DMS153 (cell line): ENCODE measurements at places on chromosomes 4 and X.
A peak's percentile ranks its signal among the peaks of the same experiment; 100 is the strongest.

DNA sequence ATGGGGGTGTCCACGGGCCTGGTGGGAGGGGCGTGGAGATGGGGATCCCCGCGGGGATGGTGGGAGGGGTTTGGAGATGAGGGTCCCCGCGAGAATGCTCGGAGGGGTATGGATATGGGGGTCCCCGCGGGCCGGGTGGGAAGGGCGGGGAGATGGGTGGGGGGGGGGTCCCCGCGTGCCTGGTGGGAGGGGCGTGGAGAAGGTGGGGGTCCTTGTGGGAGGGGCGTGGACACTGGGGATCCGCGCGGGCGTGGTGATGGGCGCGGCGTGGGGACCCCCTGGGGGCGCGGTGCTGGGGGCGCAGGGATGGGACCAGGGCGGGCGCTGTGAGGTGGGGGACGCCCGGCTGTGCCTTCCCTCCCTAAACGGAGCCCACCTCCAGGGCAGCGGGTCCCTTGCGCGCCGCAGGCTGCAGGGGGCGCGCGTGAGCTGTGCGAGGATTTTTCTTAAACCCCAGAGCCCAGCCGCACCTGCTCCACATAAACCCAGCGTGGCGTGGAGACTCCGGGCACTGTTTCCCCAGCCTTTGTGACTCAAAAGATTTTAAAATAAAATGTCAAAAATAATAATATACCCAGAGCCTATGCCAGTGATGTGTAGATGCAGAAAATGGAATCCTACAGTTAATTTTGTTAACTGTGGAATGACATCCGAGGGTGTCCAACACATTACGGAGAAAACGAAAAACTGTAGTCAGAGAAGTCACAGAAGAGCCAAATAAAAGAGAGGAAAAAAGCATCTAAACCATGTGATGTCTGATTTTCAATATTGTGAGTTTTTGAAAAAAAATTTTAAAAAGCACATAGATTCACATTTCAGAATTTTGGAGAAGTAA lies 1.5 kb upstream of the ASMTL start:
- DNase-seq = no peak

DNA sequence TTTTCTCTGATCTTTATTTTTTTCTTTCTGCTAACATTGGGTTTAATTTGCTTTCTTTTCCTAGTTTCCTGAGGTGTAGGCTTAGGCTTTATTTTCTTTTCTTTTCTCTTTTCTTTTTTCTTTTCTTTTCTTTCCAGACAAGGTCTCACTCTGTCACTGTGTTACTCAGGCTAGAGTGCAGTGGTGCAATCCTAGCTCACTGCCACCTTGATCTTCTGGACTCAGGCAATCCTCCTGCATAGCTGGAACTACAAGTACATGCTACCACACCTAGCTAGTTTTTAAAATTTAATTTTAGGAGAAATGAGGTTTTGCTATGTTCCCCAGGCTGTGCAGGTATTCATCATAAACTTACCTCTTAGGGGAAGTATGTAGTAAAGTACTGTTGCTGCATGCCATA lies 197.8 kb upstream of the ANKRD50 start:
- no peak for DNase-seq

DNA sequence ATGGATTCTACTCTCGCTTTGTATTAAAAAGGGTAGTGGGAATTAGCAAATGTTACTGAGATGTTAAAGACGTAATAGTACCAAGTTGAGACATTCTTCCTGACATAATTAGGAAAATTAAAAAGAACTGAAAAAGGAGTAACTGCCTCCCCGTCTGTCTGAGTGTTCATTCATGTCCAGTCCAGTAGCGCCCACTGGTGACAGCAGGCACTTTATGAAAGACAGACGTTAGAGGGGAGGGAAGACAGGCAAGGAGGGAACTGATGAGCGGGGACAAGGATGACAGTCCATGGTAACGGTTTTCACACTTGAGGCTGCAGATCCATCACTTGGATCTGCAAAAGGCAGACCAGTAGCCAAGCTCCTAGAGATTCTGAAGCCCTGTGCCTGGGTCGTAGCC lies 326.7 kb downstream of the STK32B start:
- DNase-seq = no peak

DNA sequence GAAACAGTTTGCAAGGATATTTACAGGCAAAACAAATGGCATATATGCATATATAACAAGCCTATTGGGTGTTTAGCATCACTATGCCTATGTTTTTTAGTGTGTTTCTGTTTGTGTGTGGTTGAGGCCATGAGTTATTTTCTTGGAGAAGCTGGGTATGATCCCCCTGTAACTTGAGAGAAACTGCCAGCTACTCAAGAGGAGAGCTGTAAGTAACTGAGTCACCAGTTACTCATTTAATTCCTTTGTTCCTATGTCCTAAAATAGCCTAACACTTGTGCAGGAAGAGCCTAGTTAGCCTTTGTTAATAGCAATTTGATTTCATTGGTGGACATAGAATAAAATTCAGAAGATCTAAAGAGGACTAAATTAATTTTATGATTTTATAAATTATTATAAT lies 79.1 kb downstream of the PWWP3B start:
- no peak for DNase-seq

DNA sequence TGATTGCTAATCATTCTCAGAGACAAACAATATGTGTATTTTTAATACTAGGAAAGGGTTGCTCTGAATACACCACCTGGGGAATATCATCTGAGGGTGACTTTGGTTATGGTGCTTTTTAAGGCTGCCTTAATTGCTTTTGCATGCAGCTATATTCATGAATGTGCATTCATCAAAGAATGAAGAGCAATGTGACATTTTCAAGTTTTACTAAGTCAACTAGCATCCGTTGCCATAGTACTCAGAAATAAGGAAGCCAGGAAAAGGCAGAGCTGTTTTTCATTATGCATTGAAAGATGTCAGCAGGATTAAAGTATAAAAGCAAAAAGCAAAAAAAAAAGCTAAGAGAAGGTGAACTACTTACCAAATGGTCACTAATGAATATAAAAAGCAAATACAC lies 67.4 kb upstream of the PCDH18 start:
- DNase-seq = peak; percentile 38

GRCh38 chr4:56940971-56941370 lies 33.3 kb downstream of the REST start:
- DNase-seq = no peak

- no peak for DNase-seq
Measured at GRCh38 chr4:14524276-14524675, 478.0 kb upstream of the CPEB2 start.

- DNase-seq = no peak
Measured at GRCh38 chrX:100731441-100732281, at the start of gene SYTL4. TSS of gene SYTL4 (minus strand) at chrX:100732121. CDS start at chrX:100702037, 30,084 bp downstream.
